ENCODE measurements at places on chromosomes 5 and 9. TPM values are rescaled to one million over a fixed set of nuclear protein-coding genes. Genes with fewer than 3 reads are reported as not detected.

The RABEPK gene
- 28.6 TPM for total RNA-seq

The GFI1B gene
- total RNA-seq, result not detected

The ACOT12 gene
- not detected for total RNA-seq

The LCN1 gene
- not detected for total RNA-seq

The PCDHGB3 gene
- 6.2 TPM for total RNA-seq

The TLX3 gene
- total RNA-seq, result not detected

DNA sequence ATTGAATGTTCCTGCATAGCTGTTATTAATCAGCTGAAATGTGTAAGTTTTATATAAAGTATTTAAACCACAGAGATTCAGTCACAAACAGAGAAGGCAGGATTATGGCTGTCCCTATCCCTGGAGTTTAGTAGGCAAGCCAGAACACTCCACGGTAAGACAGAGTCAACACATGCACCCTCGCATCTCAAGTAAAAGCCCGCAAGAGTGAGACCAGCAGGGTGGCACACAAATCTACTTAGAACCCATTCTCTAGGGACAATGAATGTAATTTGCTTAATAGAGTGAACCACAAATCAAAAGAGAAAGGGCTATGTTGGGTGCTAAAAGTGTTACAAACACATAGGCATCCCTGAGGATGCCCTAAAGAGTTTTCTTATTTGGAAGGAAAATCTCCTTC is 35.1 kb downstream of the LPAR1 start:
- no peaks in the 10 kb centered on the region for H3K4me1 ChIP-seq
- DNase-seq, result no peak
- no peaks in the 10 kb centered on the region for H3K27me3 ChIP-seq
- no peak overlapping the region for H3K4me3 ChIP-seq

DNA sequence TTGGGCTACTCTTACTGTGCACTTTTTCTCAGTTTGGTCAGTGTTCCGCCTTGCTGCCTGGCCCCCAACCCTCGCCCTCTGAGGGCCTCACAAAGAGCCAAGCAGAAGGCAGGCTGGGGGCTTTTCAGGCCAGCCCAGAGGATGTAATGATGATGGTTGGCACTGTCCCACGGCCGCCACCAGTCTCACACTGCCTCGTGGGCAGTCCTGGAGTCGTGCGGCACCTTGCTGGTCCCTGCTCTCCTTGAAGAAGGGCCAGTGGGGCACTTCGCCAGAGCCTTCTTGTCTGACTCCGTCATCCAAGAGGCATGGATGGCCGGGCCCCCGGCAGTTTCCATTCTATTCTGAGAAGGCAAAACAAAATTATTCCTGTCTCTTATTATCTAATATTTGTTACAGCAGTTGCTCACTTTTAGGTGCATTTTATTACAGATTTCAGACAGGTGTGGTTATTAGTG is 21.0 kb downstream of the TENT4A start:
- H3K36me3 ChIP-seq, result peaks cover 18% of the 10 kb centered on the region
- no peak overlapping the region for H3K4me3 ChIP-seq
- H3K27ac ChIP-seq, result peak overlapping the region; percentile 99
- no peak for DNase-seq
- H3K4me1 ChIP-seq, result peaks cover 35% of the 10 kb centered on the region
- no peaks in the 10 kb centered on the region for H3K27me3 ChIP-seq

- H3K4me1 ChIP-seq, result no peaks in the 10 kb centered on the region
- peaks cover 83% of the 10 kb centered on the region for H3K36me3 ChIP-seq
- peak; percentile 79 for DNase-seq
- H3K4me3 ChIP-seq, result no peak overlapping the region
- no peaks in the 10 kb centered on the region for H3K27me3 ChIP-seq
Observed at GRCh38 chr9:134842321-134842720, 38.3 kb upstream of the FCN2 start.

DNA sequence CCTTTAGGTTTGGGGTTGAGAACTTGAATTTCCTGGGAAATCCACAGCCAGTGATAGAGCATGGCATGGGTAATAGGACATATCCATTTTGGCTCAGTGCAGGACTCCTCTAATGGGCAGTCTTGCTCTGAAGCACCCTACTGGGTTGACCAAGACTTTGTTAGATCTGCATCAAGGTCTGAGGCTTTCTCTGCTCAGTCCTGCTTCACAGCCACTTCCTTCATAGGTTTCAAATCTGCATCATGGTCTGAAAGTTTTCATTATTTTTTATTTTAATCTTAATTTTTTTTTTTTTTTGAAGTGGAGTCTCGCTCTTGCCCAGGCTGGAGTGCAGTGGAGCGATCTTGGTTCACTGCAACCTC is 36.5 kb downstream of the KIF2A start:
- no peak for DNase-seq
- H3K36me3 ChIP-seq, result no peaks in the 10 kb centered on the region
- H3K27ac ChIP-seq, result no peak overlapping the region
- H3K27me3 ChIP-seq, result no peaks in the 10 kb centered on the region
- H3K4me3 ChIP-seq, result no peak overlapping the region
- peaks cover 5% of the 10 kb centered on the region for H3K4me1 ChIP-seq

DNA sequence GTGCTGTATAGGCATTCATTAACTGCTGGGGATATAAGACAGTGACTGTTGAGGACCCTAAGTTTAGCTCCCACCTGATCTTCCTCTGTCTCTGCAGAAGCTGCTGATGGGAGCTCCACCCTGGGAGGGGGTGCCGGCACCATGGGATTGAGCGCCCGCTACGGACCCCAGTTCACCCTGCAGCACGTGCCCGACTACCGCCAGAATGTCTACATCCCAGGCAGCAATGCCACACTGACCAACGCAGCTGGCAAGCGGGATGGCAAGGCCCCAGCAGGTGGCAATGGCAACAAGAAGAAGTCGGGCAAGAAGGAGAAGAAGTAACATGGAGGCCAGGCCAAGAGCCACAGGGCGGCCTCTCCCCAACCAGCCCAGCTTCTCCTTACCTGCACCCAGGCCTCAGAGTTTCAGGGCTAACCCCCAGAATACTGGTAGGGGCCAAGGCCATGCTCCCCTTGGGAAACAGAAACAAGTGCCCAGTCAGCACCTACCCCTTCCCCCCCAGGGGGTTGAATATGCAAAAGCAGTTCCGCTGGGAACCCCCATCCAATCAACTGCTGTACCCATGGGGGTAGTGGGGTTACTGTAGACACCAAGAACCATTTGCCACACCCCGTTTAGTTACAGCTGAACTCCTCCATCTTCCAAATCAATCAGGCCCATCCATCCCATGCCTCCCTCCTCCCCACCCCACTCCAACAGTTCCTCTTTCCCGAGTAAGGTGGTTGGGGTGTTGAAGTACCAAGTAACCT is 22.1 kb downstream of the PCDHGC5 start:
- H3K27ac ChIP-seq, result peak overlapping the region; percentile 96
- H3K4me1 ChIP-seq, result peaks cover 71% of the 10 kb centered on the region
- no peak for DNase-seq
- no peak overlapping the region for H3K4me3 ChIP-seq
- no peaks in the 10 kb centered on the region for H3K27me3 ChIP-seq

DNA sequence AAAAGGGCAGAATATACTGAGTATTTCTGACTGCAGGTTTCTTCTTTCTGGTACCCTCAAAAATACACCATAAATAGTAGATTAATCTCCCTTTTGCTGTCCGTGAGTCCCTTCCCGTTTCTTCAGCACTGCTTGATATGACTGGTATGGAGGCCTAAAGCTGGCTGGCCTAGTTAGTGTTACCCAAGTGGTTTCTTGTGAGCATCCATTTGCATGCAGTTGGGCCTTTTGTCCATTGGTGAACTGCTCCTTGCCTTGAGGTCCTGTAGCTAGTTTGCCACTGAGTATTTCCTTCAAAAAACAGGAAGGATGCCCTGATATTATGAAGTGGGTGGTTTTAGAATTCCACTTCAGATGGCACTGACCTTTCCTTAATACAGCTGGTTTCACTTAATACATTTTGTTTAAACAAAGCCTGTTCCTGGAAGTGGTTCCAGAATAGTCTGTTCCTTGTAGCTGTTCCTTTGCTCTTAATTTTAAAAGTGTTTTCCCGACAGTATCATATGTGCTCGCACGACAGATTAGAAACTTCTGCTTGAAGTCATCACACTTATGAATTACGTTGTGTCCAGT is 40.0 kb upstream of the ABL1 start:
- no peaks in the 10 kb centered on the region for H3K36me3 ChIP-seq
- peak overlapping the region; percentile 91 for H3K27ac ChIP-seq
- H3K27me3 ChIP-seq, result no peaks in the 10 kb centered on the region
- H3K4me3 ChIP-seq, result no peak overlapping the region
- DNase-seq, result no peak
- peaks cover 19% of the 10 kb centered on the region for H3K4me1 ChIP-seq

DNA sequence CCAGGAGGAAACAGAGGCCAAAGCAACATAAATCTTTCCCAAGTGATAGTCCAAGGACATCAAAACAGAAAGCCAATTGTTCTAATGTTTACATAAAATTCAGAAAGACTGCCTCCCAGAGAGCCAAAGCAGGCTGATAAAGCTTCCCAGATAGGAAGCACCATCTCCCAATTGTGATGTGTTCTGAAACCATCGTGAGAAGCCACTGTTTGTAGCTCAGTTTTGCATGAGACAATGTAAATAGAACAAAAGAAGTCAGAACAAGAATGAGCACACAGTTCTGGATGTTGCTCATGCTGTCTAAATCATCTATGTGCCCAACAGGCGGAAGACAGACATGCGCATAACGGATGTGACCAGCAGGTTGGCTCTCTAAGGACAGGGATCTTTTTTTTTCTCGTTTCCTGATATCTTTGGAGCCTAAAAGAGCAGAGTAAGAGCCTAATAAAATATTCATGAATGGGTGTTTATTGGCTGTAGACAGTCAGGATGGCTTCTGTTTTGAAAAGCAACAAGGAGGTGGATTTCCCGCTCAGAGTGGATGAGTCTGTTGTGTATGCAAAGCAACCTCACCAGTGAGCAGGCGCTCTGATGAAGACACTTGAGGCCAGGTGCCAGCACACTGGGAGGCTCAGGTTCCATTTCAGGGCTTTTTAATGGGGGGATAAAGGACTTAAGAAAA is 113.6 kb downstream of the GNA14 start:
- no peak for DNase-seq
- no peaks in the 10 kb centered on the region for H3K4me1 ChIP-seq
- H3K4me3 ChIP-seq, result no peak overlapping the region
- H3K27me3 ChIP-seq, result peaks cover 7% of the 10 kb centered on the region
- no peak overlapping the region for H3K27ac ChIP-seq
- no peaks in the 10 kb centered on the region for H3K36me3 ChIP-seq

- no peaks in the 10 kb centered on the region for H3K36me3 ChIP-seq
- no peak overlapping the region for H3K27ac ChIP-seq
- DNase-seq, result no peak
- H3K27me3 ChIP-seq, result no peaks in the 10 kb centered on the region
- H3K4me3 ChIP-seq, result no peak overlapping the region
- H3K4me1 ChIP-seq, result no peaks in the 10 kb centered on the region
Observed at GRCh38 chr9:3151672-3152576, 308.0 kb upstream of the PUM3 start.

- no peak overlapping the region for H3K4me3 ChIP-seq
- no peaks in the 10 kb centered on the region for H3K27me3 ChIP-seq
- H3K27ac ChIP-seq, result no peak overlapping the region
- H3K36me3 ChIP-seq, result no peaks in the 10 kb centered on the region
- peak; percentile 88 for DNase-seq
Observed at GRCh38 chr9:93129691-93130500, 4.2 kb downstream of the NINJ1 start.

GRCh38 chr5:80754900-80755299 is 100.1 kb upstream of the DHFR start:
- H3K4me1 ChIP-seq, result peaks cover 8% of the 10 kb centered on the region
- no peak overlapping the region for H3K4me3 ChIP-seq
- no peaks in the 10 kb centered on the region for H3K27me3 ChIP-seq
- no peak overlapping the region for H3K27ac ChIP-seq
- H3K36me3 ChIP-seq, result no peaks in the 10 kb centered on the region

- H3K4me1 ChIP-seq, result no peaks in the 10 kb centered on the region
- no peaks in the 10 kb centered on the region for H3K36me3 ChIP-seq
- no peak for DNase-seq
- no peak overlapping the region for H3K4me3 ChIP-seq
- no peaks in the 10 kb centered on the region for H3K27me3 ChIP-seq
Observed at GRCh38 chr5:107275333-107275732, 395.4 kb downstream of the EFNA5 start.

DNA sequence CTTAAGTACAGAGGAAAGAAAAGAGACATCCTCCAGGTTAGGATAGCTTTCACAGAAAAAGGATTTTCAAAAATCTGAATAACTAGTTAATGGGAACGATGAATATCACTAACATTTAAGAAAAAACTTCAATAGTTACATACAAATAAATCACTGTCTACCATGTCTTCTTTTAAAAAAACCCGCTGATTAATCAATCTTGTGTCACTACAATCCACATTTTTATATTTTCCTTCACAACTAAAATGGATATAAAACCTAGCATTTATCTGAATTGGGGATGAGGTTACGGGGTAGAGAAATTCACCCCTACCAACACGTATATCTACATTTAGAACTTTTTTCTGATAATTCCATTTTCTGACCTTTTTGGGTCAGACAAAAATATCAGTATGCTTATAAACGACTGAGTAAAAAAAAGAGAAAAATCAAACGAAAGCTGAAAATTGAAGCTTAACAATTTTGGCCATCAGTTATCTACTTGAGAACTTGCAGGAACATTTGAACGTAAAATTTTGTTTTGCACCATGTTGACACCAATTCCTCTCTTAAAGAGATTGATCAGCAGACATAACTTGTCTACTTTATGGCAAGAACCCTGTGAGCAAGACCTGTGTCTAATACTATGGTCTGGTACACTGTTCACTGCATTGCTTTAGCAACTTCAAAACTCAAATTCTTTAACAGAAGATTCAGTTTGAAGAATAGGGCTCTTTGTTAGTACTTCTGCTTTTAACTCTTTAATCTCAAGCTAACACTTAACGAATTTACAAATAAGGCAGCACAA is 4.8 kb downstream of the NR3C1 start:
- peak overlapping the region; percentile 80 for H3K4me3 ChIP-seq
- peak; percentile 58 for DNase-seq
- H3K36me3 ChIP-seq, result peaks cover 12% of the 10 kb centered on the region
- H3K27me3 ChIP-seq, result no peaks in the 10 kb centered on the region
- peak overlapping the region; percentile 89 for H3K27ac ChIP-seq

DNA sequence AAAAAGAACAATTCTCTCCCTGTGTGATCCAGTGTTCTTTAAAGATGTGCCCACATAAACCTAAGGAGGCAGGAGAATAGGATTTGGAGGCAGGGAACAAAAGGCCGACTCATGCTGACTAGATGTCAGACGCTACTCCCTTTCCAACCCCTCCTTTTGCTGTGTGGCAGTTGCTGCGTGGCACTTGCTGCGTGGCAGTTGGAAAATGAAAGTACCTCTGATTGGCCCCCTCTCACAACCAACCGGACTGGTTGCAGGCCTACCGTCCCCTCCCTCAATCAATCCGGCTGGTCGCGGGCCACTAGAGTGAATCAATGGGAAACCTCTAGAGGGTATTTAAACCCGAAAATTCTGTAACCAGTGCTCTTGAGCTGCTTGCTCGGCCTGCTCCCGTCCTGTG is 551.0 kb downstream of the KIF4B start:
- H3K27me3 ChIP-seq, result no peaks in the 10 kb centered on the region
- no peak overlapping the region for H3K27ac ChIP-seq
- no peaks in the 10 kb centered on the region for H3K36me3 ChIP-seq
- H3K4me1 ChIP-seq, result no peaks in the 10 kb centered on the region
- no peak for DNase-seq
